ENCODE measurements at places on chromosomes 2 and 18.

DNA sequence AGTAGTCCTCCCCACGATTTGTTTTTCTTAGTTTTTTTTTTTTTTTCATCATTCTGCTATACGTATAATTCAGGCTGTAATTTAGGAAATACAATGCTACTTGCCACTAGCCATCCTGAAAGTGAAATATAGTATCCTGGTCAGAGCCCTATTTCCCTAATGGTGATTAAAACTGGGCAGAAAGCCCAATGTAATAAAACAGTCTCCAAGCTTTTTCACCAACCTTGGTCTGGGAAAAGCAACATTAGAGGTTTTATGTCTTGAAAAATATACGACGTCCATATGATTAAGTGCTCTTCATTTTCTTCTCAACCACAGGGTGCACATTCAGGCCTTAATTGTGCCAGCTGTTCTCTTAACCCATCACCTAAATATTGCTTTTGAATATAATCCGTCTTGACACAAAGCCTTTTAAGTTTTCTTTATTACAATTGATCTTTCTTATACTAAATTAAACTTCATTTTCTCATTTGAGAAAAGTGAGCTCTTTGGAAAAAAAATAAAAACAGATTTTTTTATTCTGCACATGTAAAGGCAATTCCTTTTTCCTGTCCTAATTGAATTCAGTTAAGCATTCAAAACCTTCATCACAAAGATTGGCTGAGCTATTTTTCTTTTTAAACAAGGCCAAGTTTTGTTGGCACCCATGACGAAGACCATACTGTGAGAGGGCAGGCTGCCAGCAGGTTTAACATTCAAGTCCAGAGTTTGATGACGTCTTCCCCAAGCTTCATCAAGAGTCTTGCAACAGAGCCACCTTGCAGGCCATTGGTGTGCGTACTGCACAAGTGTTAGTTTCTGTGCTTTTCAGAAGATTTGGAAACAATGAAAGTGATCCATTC, 52.7 kb downstream of the MAP2 start:
- DNase-seq: no peak

GRCh38 chr2:238864207-238865014, 16.5 kb downstream of the TWIST2 start:
- DNase-seq: no peak

DNA sequence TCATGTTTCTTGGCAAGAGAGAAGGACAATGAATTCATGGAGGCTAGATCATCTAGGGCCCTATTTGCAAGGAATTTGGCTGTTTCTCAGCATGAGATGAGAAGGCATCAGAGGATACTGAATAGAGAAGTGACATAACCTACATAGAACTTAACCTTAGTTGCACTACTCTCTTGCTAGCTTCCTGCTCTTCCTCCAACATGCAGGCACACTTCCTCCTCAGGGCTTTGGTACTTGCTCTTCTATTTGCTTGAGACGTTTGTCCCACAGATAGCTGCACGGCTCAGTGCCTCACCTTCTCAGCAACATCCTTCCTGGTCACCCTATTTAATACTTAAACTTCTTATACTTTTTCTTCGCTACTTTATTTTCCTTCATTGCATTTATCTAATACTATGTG, 20.0 kb upstream of the LANCL1 start:
- no peak for DNase-seq

- DNase-seq: no peak
Measured at GRCh38 chr2:203280428-203281064, 41.7 kb downstream of the CYP20A1 start.

DNA sequence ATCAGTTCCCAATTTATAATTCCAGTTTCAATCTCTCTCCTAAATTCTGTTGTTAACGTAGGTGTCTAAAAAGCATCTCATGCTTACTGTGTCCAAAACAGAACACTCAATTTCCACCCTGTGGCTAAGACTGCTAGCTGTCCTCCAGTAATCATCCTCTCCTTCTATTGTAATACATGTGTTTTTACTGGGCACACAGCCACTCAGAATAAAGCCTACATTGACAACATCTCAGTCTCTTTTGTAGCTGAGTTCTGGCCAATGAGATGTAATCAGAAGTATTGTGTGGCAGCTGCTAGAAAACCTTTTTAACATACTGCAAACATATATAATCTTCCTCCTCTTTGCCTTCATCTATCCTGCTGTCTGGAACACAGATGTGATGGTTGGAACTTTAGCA, 29.4 kb upstream of the TSPYL6 start:
- DNase-seq: no peak

DNA sequence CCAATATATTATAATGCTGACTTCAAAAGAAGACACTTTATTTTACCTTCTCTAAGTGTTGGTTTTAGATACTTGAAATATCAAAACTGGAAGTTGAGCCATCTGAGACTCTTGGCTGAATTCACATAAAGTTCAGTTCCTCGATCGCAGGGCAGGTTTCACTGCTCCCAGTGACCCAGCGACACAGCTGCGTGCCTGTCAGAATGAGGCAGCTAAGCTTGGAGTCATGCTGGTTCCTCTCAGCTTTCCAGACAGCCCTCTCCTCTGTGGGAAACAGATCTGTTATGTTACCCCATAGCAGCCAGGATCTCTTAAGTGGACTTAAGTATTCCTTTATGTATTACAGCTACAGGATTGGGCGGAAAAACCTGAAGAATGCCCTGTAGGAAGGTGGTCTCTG, 142.8 kb upstream of the ALPP start:
- no peak for DNase-seq

- DNase-seq: no peak
Measured at GRCh38 chr18:8991155-8991554, 111.3 kb upstream of the NDUFV2 start.

All from stimulated activated CD8-positive, alpha-beta memory T cell treated with anti-CD3 and anti-CD28 coated beads, Interleukin-4, amount 100 ng/mL, for 1 hour (primary cell).